LHCN-M2 (cell line): ENCODE measurements at places on chromosomes 3 and 15. TPM values are rescaled to one million over a fixed set of nuclear protein-coding genes. Genes with fewer than 3 reads are reported as not detected.

Gene LTF
- 0.06 TPM in 1 of 2 replicates, not detected in the other for total RNA-seq

GRCh38 chr3:126758026-126758425 is 54.0 kb downstream of the CHCHD6 start:
- DNase-seq = no peak

DNA sequence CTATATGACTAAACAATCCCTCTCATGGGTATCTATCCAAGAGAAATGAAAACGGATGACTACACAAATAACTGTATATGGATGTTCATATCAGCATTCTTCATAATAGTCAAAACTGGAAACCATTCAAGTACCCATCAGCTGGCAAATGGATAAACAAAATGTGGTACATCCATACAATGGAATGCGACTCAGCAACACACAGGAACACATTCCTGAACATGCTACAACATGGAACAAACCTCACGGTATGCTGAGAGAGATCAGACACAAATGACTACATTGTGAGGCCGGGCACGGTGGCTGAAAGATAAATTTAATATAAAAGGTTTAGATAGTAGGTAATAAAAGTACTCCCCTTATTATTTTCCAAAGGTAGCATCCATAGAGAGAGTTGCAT is 42.6 kb downstream of the CCR4 start:
- DNase-seq = no peak

- DNase-seq = peak; percentile 75
Observed at GRCh38 chr3:184806567-184807271, 5.2 kb upstream of the VPS8 start.

Gene GRAMD1C
- total RNA-seq = 2.2 TPM in 2 replicates

DNA sequence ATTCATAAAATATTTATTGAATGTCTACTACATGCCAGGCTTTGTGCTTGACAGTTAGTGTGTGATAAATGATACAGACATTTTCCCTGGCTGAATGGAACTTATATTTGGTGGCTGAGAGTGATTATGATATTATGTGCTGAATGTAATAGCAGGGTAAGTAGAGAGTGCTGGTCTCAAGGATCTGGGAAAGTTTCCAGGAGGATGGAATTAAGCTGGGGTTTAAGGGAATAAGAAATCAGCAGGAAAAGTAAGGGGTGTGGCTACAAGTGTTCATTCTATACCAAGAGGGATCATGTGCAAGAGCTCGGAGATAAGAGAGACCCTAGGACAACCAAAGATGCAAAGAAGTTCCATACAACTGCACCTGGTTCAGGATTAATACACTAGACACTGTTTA is 500.1 kb upstream of the CFAP20DC start:
- no peak for DNase-seq

DNA sequence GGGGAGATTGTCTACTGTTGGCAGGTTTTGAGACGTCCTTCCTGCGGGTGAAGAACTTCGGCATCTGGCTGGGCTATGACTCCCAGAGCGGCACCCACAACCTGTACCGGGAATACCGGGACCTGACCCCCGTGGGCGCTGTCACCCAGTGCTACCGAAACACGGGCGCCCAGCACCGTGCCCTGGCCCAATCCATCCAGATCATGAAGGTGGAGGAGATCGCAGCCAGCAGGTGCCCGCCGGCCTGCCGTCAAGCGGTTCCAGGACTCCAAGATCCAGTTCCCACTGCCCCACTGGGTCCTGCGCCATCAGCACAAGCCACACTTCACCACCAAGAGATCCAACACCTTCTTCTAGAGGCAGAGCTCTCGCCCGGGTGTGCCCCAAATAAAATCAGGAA is 194.9 kb upstream of the EPHA6 start:
- no peak for DNase-seq

Gene SKOR1
- 0.06 TPM in 1 of 2 replicates, not detected in the other for total RNA-seq

GRCh38 chr3:9452417-9452816 is 55.0 kb downstream of the SETD5 start:
- DNase-seq = peak; percentile 7

Gene SI
- total RNA-seq = not detected in 2 replicates

GRCh38 chr15:68765602-68766368 is 54.9 kb downstream of the ANP32A start:
- no peak for DNase-seq

- no peak for DNase-seq
Observed at GRCh38 chr3:181265750-181266333, 276.3 kb upstream of the DNAJC19 start.

Gene POPDC2
- 1.1 TPM in 1 of 2 replicates, not detected in the other for total RNA-seq

DNA sequence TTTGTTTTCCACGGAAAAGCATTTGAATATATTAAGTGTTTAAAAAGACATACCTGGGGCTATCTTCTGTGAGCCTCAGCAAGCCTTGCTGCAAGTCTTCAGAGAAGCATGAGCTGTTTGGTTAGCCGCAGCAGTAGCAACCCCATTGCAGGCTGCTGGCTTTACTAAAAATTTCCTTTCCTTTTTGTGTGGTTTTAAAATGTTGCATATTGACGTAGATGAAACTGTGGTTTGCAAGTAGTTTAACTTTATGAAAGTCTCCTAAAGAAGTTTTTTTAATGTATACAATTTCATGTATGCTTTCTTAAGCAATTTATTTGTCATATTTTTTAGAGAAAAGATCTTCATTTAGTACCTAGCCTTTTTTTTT is at the start of gene GPR171:
Gene GPR171, minus strand, starts transcription at position 166 of the 370 bp plus-strand sequence. CDS start 3,830 bp downstream, outside the sequence.
- DNase-seq = no peak

Gene ZKSCAN7
- total RNA-seq = 5.3 and 7.4 TPM in 2 replicates

- no peak for DNase-seq
Observed at GRCh38 chr15:81948751-81949150, 97.1 kb downstream of the MEX3B start.

- no peak for DNase-seq
Observed at GRCh38 chr3:27990837-27991236, 250.6 kb upstream of the CMC1 start.

GRCh38 chr3:103218793-103219192 is 784.0 kb downstream of the ZPLD1 start:
- no peak for DNase-seq

Gene RPL4
- total RNA-seq = 4,112 and 6,708 TPM in 2 replicates

DNA sequence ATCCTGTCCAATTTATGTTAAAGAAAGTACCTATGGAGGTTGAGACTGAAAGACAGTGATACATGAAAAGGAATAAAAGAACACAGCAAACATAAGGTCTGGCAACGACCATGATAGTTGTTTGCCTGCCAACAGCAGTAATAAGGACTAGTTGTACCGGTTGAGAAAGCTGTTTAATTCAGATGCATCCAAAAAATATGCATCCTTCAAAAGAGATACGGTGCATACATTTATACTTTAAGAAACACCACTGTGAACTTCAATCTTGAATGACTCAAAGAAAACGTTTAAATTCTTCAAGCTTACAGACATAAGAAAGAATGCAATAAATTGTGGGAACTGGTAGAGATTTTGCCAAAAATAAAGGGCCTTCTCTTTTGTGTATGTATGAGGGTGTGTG is 492.1 kb downstream of the NLGN1 start:
- DNase-seq = no peak
